ENCODE measurements at places on chromosomes 6 and 20. TPM values are rescaled to one million over a fixed set of nuclear protein-coding genes. Genes with fewer than 3 reads are reported as not detected.

GRCh38 chr6:152207915-152208714 lies 400.6 kb downstream of the ESR1 start:
- no peak for DNase-seq

DNA sequence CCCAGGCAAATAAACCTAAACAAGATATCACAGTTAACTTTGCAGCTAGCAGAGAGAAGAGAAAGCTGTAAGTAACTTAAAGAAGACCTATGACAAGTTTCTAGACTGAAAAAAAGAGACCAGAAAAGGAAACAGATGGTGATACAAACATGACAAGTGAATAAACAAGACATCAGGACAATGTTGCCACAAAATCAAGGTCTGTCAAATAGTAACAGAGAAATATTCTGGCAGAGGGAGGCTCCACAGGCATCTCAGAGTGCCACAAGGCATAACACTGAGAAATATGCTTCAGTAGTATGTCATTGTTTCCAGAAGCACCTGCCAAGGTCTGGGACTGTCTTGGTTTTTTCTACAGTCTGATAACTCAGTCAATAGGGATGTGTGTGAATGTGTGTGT lies 332.2 kb downstream of the KHDRBS2 start:
- no peak for DNase-seq

DNA sequence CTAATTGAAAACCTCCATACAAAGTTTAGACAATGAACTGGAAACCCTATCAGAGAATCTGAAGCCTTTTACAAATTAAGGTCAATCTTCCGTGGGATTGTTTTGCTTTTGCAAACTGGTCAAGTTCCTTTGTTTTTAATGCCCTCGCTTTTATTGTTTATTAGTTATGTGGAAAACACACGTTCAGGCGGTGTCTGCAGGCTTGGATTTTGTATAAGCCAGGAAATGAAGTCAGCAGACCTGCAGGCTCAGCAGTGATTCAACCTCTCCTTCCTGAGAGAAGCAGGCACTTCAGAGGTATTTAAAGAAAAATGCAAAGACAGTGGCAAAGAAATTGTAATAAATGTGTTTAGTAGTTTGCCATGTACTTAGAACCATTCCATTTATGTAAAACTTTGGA lies 103.4 kb upstream of the PDE10A start:
- no peak for DNase-seq

DNA sequence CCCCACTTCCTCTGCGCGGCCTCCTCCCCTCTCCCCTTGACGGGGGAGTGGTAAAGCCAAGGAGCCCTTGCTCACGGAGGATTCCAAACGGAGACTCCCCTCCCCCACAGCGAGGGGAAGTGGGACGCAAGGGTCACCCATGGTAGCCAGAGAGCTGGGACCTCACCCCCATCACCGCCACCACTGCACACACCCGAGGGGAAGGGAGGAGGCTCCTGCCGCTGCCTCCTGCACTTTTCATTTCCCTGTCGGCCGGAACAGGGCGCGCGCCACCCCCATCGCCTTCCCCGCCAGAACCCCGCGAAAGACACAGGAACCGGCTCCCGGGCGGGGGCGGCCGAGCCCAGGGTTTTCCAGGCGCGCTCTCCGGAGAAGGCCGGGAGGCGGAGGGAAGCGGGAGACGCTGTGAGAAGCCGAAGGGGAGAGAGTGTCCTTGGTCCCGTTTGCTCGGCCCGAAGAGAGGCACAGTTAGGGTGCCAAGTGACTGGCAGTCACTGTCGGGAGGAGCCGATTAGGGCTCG lies 789 bp downstream of the CCND3 start:
- DNase-seq: no peak

DNA sequence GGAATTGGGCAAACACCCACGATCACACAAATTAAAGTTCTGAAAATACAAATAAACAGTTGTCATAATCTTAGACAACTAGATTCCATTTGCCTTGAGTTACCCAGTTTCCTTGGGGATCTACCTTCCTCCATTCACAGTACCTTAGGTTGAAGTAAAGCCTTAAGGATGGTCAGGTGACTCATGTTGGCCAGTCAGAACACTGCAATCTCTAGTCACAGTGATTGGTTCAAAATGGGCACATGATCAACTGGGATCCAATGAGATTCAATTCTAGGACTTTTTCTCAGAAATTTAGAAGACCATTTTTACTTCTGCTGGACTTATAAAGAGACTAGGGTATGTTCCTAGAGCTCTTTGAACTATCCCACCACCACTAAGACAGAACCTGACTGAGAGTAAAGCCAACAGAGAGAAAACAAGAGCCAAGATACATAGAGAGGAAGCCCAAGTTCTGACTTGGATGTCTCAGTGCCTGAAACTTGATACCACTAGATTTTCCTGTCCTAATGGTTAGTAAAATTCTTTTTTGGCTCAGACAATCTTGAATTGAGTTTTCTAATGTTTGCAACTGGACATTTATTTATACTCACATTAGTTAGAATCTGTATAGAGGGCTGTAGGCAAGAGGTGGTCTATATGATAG lies 8.6 kb upstream of the CLIC5 start:
- no peak for DNase-seq

- no peak for DNase-seq
Observed at GRCh38 chr6:99563056-99563723, 5.3 kb downstream of the CCNC start.

DNA sequence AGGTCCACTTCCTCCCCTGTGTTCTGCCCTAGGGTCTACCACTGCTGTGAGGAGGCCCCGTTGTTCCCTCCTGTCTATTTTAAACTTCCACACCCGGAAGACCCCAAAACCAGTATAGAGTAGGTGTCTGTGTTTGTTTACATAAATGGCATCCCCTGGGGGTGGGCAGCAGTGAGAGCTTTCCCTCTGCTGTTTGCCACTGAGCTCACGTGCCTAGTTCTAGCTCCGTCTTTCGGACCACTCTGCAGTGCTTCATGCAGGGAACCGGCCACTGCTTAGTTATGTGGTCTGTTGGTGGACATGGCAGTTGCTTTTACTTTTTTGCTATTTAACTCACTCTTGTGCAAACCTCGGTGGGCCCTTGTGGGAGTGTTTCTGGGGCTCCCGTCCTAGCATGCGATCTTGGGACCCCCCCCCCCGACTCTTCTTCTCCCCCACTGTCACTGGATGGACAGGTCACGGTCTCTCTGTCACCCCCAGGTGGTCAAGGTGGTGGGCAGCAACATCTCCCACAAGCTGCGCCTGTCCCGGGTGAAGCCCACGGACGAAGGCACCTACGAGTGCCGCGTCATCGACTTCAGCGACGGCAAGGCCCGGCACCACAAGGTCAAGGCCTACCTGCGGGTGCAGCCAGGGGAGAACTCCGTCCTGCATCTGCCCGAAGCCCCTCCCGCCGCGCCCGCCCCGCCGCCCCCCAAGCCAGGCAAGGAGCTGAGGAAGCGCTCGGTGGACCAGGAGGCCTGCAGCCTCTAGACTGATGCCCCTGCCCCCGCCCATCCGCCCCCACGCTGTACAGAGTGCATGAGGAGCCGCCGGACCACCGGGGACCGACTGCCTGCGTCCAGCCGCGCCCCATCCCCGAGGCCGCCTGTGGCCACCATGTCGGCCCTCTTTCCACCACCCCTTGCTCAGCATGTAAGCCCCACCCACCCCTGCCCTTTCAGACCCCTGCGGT lies 40.9 kb downstream of the VSTM2L start:
- no peak for DNase-seq

DNA sequence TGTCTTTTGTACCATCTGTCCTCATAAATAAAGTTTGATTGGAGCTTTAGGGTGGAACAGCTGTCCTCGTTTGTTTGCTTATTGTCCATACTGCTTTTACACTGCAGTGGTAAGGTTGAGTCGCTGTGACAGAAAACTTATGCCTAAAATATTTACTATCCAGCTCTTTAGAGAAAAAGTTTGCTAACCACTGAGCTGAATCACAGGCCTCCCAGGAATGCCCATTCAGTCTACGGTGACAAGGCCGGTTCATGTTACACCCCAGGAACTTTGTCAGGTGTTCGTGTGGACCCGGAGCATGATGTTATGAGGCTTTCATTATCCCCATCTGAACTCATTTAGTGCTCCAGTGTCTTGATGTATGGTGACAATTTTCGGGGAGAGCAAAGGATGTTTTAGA lies 401.1 kb downstream of the SAMD5 start:
- DNase-seq: no peak

GRCh38 chr20:6295867-6296256 lies 173.0 kb upstream of the FERMT1 start:
- no peak for DNase-seq

- no peak for DNase-seq
Observed at GRCh38 chr6:118683881-118684872, 32.8 kb upstream of the CEP85L start.

GRCh38 chr20:63969838-63970713 lies at the start of gene ZNF512B:
TSS of gene ZNF512B (minus strand) at chr20:63969930. CDS start at chr20:63967950, 1,980 bp downstream.
- DNase-seq: no peak

GRCh38 chr6:50818673-50819072 lies at the start of gene TFAP2B:
TSS of gene TFAP2B (plus strand) at chr6:50818871. CDS start at chr6:50818892, 21 bp downstream.
- DNase-seq: no peak

DNA sequence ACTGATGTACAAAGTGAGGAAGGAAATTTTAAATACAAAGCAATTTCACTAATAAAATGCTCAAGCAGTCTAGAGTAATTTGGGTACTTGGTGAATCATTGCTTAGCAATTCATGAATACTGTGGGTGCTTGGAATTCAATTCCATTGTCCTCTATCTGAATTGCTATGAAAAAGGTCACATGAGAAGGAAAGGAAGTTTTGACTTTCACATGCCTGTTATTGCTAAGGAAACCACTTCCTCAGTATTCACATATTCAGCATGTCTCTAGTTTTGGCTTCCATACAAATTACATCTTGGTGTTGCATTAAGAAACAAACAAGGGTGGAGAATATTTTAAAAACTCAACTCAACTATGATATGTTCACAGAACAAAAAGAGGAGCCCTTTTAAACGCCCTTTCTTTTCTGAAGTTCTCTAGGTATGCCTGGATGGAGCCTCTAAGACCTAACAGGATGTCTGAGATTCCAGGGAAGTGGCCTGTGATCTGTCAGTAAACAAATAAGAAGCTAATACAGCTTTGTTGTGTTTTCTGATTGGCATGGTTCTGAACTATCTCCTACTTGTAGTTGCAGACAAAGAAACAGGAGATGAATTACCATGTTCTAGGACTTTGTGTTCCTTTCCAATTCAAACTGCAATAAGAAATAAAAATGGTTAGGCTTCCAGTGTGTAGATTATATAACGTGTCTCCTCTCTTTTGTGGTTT lies 190.4 kb downstream of the OGFRL1 start:
- DNase-seq: no peak

DNA sequence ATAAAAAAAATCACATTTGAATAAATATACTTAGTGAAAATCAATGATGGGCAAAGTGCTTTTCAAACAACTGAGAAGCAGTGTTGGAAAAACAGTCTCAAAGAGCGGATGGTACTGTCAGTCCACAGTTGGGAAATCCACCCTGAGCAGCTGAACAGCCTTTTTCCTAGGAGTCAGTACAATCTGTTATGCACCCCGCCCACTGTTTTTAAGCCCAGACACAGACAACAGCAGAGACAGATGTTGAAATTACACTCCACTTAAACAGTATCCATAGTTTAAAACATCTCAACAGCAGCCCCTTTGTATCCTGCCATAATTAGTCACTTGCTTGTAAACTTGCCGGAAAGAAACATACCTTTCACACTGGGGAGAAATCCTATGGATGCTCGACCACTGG lies 372 bp downstream of the KIAA0408 start:
- peak; percentile 74 for DNase-seq

PTPRT gene
- total RNA-seq: not detected

HLA-DQA1 gene
- 9.8 TPM for total RNA-seq

CYP39A1 gene
- 12.1 TPM for total RNA-seq

EFHC1 gene
- 30.6 TPM for total RNA-seq

TCP11 gene
- total RNA-seq: not detected

IL20RA gene
- 1.6 TPM for total RNA-seq

TBXT gene
- not detected for total RNA-seq
